NCI-H2029 treated with DMSO at 0.1 percent for 48 hours (cell line): ENCODE measurements at places on chromosomes 1 and 21.
A peak's percentile ranks its signal among the peaks of the same experiment; 100 is the strongest.

GRCh38 chr1:9827558-9828185 is 3.9 kb upstream of the CLSTN1 start:
- no peak for DNase-seq

- DNase-seq: no peak
Measured at GRCh38 chr1:228647523-228648444, 87.5 kb upstream of the RHOU start.

- DNase-seq: no peak
Measured at GRCh38 chr1:6969106-6969505, 183.9 kb downstream of the CAMTA1 start.

DNA sequence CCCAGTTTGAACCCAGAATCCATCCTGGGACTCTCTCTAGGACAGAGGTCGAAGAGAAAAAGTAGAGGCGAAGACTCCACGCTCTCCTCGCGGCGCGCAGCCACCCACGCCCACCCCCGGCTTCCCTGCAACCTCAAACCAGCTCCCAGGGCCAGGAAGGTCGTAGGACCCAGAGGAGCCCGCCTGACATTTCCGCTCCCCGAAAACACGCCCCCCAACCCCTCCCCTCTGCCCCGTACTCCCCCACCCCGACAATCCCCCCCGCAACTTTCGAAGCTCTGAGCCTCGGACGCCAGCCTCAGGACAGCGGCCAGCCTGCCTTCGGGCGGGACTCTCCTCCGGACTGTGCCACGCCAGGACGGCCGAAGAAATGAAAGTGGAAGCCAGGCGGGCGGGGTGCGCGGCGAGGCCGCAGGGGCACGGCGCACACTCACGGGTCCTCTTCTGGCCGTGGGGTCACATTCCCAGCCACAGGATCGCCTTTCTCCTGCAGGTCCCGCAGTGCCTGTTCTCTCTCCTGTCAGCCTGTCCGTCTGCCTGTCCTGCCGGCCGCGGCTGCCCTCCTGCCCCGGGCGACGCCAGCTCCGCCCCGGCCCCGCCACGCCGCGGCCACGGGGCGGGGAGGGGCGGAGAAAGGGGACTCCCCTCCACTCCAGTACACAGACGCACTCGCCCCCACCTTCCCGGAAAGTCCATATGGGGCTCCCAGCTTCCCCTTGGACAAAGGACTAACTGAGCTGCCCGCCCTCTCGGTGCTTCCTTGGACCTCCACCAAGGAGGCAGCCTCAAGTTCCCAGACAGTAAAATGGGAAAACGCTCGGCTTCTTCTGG is at the start of gene MOB3C:
Gene MOB3C, minus strand, starts transcription at position 535 of the 831 bp plus-strand sequence. CDS start 3,490 bp downstream, outside the sequence.
- DNase-seq: peak; percentile 75

DNA sequence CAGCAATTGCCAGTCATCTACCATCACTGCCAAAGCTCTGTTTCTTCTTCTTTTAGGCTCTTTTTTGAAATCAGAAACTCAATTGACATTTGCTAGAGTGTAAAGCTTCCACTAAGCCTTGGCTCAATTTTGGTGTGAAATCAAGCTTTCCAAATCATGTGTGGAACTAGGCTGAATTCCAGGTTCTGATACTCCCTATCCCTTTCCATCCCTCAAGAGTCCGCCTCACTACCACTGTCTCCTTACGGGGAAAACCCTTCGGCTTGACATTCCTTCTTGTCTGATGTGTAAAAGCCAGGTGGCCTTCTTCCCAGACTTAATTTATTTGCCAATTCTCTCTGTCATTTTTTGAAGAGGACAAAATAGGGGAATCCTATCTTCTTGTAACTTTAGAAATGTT is 47.2 kb upstream of the PRMT6 start:
- DNase-seq: no peak
